ENCODE measurements at places on chromosomes 1 and 21.
A peak's percentile ranks its signal among the peaks of the same experiment; 100 is the strongest.

GRCh38 chr1:20964540-20965484 lies 177.7 kb upstream of the HP1BP3 start:
- DNase-seq = no peak

DNA sequence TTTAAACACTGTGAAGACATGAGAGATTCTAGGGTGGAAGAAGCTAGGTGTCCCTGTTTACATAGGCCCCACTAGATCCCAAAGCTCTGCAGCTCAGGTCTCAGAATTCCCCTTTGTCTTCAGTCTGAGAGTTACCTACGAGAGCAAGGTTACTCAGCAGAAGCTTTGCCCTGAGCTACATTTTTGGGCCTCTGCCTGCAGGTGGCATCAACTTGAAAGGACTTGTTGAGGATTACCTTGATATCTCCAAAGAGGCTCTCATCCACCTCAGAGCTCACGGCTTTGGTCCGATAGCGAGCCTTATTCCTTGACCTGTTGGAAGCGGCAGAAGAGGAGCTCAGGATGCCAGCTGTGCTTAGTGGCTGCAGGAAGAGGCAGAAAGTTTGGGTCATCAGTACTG lies 7.0 kb downstream of the CFAP45 start:
- DNase-seq = no peak

GRCh38 chr1:39405358-39405757 lies 86.1 kb upstream of the BMP8A start:
- DNase-seq = no peak

DNA sequence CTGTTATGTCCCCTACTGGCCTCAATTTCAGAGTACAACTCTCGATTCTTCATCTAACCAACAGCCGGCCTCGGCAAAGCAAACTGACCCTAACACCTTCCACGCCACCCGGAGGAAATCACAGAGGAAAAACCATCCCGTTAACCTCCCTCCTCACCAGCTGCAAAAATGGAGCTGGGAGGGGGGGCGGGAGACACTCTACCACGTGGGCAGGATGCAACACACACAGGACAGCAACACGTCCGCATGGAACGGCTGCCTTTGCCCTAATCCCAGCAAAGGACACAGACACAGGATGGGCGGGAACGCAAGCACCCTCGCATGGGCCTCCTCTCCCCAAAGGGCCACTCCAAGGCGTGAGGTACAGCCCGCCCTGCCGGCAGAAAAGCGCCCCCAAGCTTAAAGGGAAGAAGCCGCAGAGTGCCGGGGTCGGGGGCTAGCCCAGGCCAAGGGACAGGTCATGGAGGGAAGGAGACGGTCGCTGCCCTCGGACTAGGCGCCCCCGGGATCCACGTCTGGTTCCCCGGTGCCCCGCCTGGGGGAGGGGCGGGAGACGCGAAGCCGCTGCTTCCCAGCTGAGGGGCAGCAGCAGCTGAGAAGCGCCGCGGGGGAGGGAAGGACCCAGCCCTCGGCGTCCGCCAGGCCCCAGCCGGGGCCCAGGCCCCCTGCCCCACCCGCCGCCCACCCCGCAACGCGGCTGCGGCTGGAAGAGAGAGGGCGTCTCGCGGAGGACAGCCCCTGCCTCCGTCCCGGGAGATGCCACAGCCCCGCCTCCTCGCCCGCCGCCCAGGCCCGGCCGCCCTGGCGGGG lies 590 bp downstream of the FOXJ3 start:
- peak; percentile 17 for DNase-seq

DNA sequence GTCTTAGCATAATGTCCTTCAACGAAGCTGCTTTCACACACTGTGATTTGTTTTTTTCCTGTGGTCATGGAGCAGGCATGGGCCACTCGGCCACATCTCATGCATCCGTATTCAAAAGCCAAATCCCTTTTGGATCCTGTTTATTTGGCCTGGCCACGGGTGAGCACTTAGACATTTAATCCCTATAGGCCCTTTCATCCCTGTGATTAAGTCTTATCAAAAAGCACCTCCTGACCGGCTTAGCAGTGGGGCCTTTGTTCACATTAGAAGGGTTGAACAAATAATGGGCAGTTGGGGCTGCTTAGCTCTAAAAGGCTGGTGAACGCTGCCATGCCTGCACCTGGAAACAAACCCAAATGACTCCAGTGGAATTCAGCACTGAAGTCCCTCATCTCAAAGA lies 2.0 kb downstream of the KCNE2 start:
- no peak for DNase-seq

DNA sequence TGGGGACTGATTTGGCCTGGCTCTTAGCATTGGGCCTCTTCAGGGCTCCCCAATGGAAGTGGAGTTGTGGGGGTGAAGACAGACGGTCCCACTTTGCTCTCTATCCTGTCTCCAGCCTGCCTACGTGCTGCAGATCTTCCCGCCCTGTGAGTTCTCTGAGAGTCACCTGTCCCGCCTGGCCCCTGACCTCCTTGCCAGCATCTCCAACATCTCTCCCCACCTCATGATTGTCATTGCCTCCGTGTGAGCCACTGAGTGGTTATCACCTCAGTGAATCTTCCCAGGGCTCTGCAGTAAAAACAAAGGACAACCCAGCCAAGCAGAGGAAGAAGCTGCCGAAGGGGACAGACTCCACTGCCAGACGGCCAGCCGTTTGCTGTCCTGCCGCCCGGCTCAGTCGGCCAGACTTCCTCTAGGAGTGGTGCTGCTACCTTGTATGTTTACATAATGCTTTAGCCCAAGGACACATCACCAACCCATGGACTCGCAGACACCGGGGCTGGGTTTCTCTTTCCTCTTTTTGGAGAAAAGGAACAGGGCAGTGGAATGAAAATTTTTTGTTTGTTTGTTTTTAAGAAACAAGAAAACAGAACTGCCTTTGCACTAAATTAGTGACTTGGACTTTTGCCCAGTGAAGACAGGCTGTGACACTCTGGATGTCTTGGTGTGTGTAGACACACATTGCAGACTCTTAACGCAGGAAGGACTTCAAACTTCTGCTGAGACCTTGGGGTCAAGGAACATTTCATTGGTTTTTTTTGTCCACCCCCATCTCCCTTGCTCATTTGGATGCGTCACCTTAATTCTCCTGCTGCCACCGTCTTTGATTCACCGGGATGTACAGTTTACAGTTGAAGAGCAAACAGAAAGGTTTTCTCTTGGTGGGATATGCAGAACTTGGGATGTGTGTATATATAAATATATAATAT lies 36.5 kb downstream of the ZBTB17 start:
- no peak for DNase-seq
